ENCODE measurements at places on chromosomes 3 and 15.

DNA sequence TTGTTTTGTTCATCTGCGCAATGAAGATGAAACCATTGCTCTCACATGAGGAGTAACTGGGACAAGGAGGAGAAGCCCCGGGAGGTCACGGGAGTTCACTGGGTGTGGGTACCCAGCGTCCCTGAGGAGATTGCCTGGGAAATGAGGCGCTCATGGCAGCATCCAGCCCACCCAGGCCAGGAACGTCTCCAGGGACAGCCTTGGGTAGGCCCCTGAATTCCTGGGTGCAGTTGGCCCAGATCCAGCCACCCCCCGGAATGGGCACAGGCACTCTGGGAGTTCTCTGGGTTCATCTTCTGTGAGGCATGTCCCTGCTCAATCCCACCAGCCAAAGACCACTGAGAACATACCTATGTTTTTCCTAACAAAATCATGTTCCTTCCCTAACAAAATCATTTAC, 18.5 kb downstream of the BFSP2 start:
- DNase-seq, result no peak

- DNase-seq, result peak; percentile 30
These were observed at the start of gene ALDH1A3 for GRCh38 chr15:100879464-100880138. Gene ALDH1A3 (plus strand): TSS chr15:100879831. CDS start chr15:100879908, 77 bp downstream.

DNA sequence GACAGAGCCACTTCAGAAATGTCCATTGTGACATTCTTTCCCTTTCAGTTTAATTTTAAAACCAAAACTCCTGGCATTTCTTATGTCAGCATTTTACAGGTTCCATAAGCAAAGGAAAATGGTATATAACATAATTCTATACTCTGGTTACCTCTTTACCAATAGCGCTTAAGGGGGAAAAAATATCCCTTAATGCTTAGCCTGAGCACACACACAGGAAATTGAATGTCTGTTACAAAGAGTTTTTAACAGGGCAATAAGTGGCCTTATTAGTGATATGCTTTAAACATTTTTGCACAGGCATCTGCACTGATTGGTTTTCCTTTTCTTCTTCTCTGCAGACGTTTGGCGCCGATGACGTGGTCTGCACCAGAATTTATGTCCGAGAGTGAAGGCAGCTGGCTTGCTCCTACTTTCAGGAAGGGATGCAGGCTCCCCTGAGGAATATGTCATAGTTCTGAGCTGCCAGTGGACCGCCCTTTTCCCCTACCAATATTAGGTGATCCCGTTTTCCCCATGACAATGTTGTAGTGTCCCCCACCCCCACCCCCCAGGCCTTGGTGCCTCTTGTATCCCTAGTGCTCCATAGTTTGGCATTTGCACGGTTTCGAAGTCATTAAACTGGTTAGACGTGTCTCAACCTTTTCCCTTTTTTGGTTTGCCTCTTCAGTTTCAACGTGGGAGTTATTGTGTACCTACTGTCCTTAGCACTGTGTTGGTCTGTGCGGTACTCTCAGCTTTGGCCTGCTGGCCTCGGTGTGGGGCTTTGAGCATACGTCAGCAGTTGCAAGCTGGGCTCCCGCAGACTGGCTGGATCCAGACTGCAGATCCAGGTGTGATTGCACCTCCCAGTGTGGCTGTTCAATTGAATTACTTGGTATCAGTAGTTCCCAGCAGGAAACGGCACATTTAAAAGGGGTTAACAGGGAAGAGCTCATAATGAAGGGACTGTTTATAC, 7.7 kb downstream of the CRABP1 start:
- DNase-seq, result no peak

- no peak for DNase-seq
These were observed 6.4 kb upstream of the ISL2 start for GRCh38 chr15:76330080-76330680.

DNA sequence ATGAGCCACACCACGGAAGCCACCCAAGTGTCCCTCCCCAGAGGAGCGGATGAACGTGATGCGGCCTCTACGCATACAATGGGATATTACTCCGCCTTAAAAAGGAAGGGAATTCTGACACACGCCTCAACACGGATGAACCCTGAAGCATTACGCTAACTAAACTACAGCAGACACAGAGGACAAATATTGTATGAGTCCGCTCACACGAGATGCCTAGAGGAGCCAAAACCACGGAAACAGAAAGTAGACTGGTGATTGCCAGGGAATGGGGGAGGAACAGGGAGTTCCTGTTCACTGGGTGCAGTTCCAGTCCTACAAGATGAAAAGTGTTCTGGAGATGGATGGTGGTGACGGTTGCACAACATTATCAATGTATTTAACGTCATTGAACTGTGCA, 32.7 kb downstream of the SRGAP3 start:
- DNase-seq, result no peak

DNA sequence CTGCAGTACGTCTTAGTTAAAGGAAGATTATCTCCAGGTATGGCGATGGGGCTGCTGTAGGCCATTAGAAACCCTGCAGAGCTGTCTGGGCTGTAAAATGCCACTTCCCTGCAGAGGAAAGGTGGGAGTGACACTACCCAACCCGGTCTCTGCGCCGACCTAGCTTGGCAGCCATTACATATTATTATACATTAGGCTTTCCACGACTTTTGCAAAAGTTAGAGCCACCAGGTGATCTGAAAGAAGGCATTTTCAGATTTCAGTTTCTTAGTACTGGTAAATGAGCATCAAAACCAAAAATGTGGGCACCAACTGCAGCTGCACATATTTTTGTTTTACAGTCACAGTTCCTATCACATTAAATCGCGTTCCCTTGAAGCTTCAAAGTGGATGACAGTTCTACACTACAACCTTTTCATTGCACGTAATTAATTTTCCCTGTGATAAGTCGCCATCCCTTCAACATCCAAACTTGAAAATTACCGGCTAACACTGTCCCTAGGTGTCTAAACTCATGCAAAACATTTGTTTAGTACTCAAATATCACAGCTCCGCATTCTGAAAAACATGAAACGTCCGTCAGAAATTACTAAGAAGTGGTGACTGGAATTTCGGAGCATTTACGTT, 81.4 kb upstream of the CHD2 start:
- no peak for DNase-seq

DNA sequence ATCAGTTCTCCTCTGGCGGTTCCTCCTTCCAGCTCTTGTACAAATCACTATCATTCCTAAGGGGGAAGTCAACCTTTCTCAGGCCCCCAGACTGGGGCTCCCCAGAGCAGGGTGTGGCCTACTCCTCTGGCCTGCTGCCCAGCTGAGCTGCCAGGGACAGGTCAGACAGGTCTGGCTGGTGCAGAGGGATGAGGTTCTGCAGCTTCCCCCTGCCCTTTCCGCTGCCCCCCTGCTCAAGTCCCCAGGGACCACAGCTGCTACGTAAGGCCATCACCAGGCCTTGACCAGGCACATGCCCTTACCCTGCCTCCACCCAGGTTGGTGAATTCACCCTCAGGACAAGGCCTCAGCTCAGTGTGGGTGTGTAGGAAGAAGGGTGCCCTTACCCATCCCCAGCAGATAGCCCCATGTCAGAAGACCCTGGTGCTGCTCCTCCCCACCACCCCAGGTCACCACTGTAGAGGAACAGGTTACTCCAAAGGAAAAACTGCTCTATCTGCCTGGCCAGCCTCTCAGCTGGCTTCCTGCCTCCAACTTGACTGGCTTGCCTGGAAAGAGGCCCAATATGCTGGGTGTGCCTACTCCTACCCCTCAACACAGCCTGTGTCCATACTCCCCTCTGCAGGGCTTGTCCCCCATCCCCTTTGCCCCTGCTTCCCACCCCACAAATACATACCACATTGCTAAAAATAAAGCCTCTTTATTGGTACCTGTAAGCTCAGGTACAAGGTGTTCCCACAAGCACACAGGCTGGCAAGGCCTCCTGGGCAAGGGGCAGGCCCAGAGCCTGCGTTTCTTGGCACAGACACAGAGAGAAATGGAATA, 12.0 kb downstream of the CSRNP1 start:
- no peak for DNase-seq

DNA sequence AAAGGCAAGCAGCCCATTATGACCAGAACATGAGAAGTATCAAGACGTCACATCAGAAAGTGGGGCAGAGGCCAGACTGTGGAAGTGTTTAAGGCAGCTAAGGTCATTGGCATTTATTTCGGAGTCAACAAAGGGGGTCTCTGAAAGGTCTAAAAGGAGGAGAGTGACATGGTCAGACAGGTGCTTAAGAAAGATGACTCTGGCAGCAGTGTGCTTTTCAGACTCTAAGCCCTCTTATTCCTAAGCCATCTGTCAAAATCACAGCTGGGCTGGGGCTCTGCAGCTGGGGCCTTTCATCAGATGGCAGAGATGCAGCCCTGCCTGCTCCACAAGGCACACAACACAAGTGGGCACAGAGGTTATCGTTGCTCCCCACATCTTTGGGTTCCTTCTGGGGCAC, 14.0 kb downstream of the FBXL22 start:
- DNase-seq, result no peak

- DNase-seq, result no peak
These were observed 20.1 kb downstream of the FAM3D start for GRCh38 chr3:58646503-58646902.

DNA sequence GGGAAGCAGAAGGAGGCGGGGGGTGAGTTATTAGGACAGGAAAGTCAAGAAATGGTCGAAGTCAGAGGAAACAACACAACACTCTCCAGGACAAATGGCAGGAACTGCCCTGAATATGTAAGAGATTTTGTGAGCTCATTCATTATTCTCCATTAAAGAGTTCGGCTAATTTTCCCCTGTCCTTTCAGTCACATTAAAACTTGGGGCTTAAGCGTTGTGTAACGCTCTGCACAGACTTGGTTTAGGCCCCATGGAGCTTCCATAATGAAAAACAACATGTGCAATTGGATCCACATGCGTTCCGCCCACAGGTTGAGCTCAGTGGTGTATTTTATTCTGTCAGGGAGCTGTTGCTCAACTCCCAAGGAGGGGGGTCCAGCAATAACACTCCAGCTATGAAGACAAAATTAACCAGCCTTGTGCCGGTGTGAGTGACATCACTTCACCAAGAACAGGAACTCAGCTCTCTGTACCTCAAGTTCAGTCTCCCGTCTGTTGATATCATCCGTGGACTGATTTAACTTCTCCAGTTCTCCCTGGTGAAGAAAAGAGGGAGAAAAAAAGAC, 2.3 kb downstream of the SH3BP5 start:
- no peak for DNase-seq

- no peak for DNase-seq
These were observed 181.6 kb upstream of the SOX14 start for GRCh38 chr3:137582484-137582883.

GRCh38 chr3:52029053-52029452, 27.3 kb downstream of the DUSP7 start:
- DNase-seq, result no peak

- no peak for DNase-seq
These were observed 50.6 kb downstream of the KY start for GRCh38 chr3:134600206-134600605.

- DNase-seq, result no peak
These were observed 111.0 kb downstream of the MECOM start for GRCh38 chr3:169552533-169552932.

DNA sequence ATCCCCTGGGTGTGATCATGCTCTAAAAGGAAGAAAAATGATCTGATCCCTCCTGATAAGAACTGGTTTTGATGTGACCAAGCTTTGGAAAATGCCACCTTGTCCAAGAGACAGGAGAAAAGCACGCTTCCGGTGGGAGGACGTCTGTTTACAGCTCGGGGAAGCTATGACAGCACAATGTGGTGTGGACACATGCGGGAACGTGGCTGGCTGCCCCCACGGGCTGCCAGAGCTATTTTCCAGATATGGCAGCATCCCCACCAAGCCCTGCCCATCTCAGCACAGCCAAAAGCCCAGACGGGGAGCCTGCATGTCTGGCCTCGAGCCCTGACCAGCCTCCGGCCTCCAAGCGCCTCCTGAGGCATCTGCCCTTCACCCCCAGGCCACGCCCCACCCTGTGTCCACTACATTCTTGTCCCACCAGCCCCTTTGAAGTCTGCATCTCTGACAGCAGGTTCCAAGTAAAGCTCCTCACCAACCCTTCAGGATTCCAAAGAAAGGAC, 63.2 kb upstream of the HRH1 start:
- DNase-seq, result no peak

DNA sequence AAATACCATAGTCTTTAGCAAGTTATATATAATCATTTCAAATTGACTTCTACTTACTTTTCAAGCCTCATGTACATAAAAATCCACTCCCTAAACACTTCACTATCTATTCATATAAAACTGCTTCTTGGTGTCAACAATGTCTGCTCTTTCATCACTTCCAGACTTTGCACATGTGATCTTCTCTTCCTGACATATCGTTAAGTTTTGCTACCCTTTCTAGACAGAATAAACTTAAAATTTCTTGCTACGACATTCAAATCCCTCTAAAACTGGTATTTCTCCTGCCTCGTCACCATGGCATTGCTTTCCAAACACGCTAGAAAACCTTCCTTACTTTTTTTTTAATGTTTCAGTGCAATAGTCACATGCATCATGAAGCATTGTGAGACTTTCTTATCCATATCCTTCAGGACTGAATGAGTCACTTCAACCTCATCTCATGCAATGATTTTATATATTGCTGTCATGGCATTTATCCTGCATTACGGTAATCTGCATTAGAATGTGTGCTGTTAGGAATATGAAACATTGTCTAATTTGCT, 122.8 kb downstream of the GMNC start:
- DNase-seq, result no peak

DNA sequence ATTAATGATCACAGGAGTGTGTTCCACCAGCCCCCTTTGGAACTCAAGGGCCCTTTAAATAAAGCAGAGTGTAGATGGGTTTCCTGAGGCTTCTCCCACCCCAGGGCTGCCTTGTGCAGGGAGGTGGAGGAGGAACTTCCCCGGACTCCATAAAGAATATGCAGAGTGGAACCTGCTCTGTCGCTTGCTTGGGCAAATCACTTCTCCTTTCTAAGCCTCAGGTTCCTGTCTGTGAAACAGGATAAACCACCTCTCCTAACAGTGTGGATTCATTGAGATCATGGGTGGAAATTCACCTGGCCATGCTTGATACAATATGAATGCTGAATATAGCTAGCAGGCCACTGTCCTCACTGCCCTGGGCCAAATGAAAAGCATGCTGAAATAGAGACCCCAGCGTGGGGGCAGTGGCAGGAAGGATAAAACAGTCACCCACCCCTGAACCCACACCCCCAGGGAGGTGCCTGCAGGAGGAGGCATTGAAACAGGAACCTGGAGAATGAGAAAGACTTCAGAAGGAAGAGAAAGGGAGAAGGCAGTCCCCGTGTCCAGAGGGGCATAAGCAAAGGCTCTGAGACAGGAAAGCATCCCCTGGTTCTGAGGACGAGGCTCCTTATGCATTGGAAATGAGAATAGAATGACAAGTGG, 41.1 kb upstream of the CHRNB4 start:
- no peak for DNase-seq

- no peak for DNase-seq
These were observed 107.0 kb downstream of the IQSEC1 start for GRCh38 chr3:12965999-12966846.

DNA sequence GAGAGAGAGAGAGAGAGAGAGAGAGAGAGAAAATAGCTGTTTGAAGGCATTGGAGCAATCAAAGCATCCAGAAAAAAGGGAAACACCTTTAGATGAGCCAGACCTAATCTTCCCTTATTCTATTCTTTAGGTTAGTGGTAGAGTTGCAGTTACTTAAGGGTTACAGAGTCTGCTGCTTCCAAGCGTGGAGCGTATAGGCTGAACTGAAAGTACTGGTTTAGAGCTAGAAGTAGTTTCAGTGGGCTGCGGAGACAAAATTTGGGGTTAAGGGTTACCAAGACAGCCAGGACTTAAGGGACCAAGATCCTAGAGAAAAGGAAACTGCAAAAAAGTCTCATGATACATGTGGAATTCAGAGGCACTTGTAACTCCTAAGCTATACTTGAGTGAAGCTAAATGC, 66.1 kb upstream of the MEIS2 start:
- no peak for DNase-seq

GRCh38 chr3:165233501-165234195, 37.5 kb upstream of the SLITRK3 start:
- no peak for DNase-seq

GRCh38 chr3:189260556-189261493, 89.1 kb downstream of the TPRG1 start:
- no peak for DNase-seq
